Stimulated activated CD4-positive, alpha-beta T cell treated with anti-CD3 and anti-CD28 coated beads, Interleukin-15, amount 100 ng/mL, for 48 hours (primary cell): ENCODE measurements at places on chromosomes 5 and 9.

GRCh38 chr9:34550016-34550680 lies 27.4 kb upstream of the ENHO start:
- no peak for DNase-seq

GRCh38 chr9:36966371-36967097 lies 67.5 kb downstream of the PAX5 start:
- no peak for DNase-seq

- DNase-seq, result no peak
Measured at GRCh38 chr9:35164711-35165110, 2.9 kb downstream of the UNC13B start.

GRCh38 chr9:1008216-1008615 lies 31.8 kb downstream of the DMRT3 start:
- DNase-seq, result no peak

DNA sequence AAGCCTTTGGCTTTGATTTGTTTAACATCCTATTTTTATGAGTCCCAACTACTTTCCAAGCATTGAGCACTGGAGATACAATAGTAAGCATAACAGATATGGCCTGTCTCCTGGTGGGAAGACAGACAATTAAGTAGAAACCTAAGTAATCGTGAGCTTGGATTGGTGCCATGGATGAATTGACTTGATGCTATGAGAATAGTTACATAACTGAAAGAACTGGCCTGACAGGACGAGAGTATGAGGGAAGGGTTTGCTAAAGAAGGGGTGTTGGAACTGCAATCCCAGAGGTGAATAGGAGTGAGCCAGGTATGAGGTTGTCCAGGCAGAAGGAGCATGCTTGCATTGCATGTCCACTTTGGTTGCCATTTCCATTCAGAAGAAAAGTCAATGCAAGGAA lies 52.4 kb downstream of the GPR21 start:
- DNase-seq, result no peak

DNA sequence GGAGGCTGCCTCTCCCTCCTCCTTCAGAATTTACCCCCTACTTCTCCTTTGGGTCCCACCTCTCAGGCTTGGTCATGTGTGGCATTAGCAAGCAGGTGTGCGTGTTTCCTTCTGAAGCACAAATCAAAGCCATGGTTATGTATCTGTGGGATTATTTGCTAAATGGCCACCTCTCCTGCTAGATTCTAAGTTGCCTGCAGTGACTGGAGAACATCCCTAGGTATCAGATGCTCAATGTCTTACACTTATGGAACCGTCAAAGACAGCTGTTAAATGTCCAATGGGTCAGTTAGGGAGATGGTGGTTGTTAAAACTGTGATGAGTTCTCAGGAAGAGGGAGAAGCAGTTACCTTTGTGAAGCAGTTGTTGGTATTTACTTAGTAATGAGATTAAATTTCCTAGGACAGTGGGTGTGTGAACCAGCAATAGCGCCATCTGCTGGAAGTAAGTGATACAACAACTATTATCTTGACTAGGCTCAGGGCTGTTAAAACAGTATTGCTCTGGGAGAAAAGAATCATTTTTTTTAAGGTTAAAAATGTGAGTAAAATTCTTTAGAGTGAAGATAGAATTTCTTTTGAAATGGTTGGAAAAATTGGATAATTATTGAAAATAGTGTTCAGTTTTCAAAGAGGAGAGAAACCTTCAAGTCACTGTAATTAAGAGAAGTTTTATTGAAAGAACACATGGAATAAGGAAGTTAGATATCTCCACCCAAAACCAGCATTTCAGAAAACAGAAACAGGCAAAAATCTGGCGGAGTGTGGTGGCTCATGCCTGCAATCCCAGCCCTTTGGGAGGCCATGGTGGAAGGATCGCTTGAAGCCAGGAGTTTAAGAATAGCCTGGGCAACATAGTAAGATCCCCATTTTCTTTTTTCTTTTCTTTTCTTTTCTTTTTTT lies 71.3 kb downstream of the TMC1 start:
- no peak for DNase-seq

DNA sequence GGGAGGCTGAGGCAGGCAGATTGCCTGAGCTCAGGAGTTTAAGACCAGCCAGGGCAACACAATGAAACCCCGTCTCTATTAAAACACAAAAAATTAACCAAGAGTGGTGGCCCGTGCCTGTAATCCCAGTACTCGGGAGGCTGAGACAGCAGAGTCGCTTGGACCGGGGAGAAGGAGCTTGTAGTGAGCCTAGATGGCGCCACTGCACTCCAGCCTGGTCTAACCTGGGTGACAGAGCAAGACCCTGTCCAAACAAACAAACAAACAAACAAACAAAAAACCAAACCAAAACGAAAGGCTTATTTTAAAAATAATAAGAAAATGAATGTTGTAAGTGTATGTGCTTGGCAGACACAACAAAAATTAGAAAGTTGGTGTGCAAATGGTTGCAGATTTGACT lies 536.3 kb upstream of the PTPRD start:
- no peak for DNase-seq

GRCh38 chr5:81708889-81709288 lies 42.0 kb downstream of the SSBP2 start:
- no peak for DNase-seq
